Caudate nucleus (tissue), 63 donors: ENCODE measurements at places on chromosomes 13 and 19.
A peak's percentile ranks its signal among the peaks of the same experiment; 100 is the strongest.

DNA sequence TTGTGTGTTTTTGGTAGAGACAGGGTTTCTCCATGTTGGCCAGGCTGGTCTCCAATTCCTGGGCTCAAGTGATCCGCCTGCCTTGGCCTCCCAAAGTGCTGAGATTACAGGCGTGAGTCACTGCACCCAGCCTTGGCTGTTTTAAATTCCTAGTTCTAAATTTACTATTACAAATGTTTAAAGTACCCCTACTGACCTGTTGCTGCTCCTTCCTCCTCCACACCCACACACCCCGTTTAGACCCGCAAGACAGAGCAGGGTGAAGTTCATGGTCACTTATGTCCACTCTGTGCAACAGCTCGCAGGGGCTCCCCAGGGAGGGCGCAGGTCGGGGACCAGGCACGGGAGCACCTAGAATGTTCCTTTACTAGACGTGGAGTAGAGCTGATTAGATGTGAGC, 28.7 kb downstream of the TMEM161A start:
- no peak for DNase-seq

DNA sequence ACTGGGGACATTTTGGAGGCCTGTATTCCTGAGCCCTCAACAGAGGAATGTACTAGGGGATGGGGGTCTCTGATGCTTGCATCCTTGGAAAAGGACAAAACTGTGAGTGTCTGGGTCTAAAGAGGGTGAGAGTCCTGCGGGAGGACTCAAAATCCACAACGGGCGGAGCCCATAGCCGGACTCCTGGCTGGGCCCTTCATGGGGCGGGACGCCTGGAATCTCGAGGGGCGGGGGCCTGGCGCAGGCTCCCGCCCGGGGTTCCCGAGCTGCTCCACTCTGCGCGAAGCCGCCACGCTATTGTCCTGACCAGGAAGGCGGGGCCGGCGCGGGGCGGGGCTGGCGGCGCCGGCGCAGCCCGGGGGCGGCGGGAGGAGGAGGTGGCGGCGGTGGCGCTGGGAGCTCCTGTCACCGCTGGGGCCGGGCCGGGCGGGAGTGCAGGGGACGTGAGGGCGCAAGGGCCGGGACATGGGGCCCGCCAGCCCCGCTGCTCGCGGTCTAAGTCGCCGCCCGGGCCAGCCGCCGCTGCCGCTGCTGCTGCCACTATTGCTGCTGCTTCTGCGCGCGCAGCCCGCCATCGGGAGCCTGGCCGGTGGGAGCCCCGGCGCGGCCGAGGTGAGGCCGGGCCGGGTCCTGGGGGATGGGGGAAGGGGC, at the start of gene APLP1:
TSS of gene APLP1 (plus strand) at position 403 of the 651 bp plus-strand sequence. CDS start at position 466, 63 bp downstream.
- DNase-seq = peak; percentile 64

- DNase-seq = no peak
These were observed 13.3 kb downstream of the PALM3 start for GRCh38 chr19:14048443-14049153.

- no peak for DNase-seq
These were observed 484 bp downstream of the IL11 start for GRCh38 chr19:55369653-55370304.

GRCh38 chr13:37446503-37446902, 152.1 kb downstream of the POSTN start:
- DNase-seq = no peak
